ENCODE measurements at places on chromosomes 11 and 22. TPM values are rescaled to one million over a fixed set of nuclear protein-coding genes. Genes with fewer than 3 reads are reported as not detected.

CDC42BPG gene
- total RNA-seq = 15.9 TPM

ZFPL1 gene
- 48.6 TPM for total RNA-seq

SERHL2 gene
- 5.8 TPM for total RNA-seq

HDHD5 gene
- total RNA-seq = 63.1 TPM

ELFN2 gene
- total RNA-seq = 3.2 TPM

LSP1 gene
- total RNA-seq = 0.23 TPM

SUN2 gene
- 81.4 TPM for total RNA-seq

POLR3H gene
- 13.8 TPM for total RNA-seq

PARVA gene
- total RNA-seq = 12.1 TPM

RCOR2 gene
- total RNA-seq = 2.3 TPM

FAM76B gene
- 13.0 TPM for total RNA-seq

CCDC86 gene
- 34.1 TPM for total RNA-seq

PGR gene
- total RNA-seq = not detected

MOGAT2 gene
- not detected for total RNA-seq

KIRREL3 gene
- not detected for total RNA-seq

APOL6 gene
- total RNA-seq = 1.7 TPM

CHORDC1 gene
- 39.4 TPM for total RNA-seq

ALKBH8 gene
- total RNA-seq = 4.6 TPM

APOA5 gene
- total RNA-seq = not detected
